ENCODE measurements at places on chromosomes 6 and 20. TPM values are rescaled to one million over a fixed set of nuclear protein-coding genes. Genes with fewer than 3 reads are reported as not detected.

GRCh38 chr20:19648024-19648423 lies 110.0 kb upstream of the RIN2 start:
- no peak for DNase-seq

DNA sequence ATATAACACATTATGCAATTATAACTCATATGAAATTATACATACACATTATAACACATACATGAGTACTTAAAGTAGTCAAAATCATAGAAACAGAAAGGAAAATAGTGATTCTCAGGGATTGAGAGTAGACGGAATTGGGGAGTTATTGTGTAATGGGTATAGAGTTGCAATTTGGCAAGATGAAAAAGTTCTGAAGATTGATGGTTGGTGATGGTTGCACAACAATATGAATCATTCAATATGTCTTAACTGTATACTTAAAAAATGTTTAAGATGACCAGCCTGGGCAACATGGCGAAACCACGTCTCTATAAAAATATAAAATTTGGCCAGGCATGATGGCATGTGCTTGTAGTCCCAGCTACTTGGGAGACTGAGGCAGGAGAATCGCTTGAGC lies 372.7 kb downstream of the CDKAL1 start:
- DNase-seq = no peak

Gene CDSN
- not detected for total RNA-seq

DNA sequence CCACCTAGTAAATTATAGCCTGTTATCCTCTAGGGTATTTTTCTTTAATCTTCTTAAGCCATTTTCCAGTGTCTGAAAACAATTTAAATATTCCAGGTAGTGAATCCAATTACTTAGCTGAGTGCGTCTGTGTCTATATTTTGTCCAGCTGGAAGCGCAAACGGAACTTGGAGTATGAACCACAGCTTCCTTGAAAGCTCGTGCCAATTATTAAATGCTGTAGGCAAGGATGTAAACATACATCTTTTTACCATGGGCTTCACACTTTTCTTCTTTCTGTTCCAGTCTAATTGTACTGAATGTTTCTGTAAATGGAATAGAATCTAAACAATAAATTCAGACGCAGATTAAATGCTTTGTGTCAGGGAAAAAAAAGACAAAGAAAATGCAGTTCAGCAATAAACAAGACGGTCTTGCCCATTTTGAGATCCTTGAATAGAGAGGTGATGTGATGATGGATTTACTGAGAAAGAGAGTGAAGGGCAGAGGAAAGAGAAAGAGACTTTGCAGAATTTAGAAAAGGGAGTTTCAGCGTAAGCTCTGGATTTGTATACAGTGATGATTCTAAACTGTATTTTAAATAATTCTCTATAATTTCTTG lies 1.9 kb downstream of the PLCB1 start:
- no peak for DNase-seq

DNA sequence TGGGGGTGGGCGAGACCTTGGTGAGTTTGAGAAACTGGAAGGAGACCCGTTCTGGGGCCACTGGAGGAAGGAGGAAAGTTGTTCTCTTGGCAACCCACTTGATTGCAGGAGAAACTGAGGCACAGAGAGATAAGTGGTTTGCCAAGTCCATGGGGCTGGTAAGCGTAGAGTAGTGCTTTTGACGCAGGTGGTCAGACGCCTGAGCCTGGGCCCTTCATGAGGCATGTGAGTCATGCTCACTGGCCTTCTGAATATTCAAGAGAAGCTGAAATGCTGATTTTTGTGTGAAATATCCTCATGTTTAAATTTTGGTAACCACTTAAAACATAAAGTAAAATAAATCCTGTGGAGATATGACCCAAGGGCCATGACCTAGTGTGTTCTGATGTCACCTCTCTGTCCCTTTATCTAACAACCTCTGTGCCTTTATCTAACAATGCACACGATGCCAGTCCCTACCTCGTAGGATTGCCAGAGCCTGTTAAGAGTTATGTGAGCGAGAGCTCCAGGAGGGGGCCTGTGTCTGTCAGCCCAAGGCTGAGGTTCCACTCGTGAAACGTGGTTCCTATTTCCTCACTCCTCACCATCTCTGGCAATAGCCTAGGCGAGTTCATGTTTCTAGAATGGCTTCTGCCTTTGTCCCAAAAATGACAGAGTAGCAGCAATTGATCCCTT lies 32.8 kb upstream of the PMEPA1 start:
- DNase-seq = peak; percentile 11

GRCh38 chr6:155317186-155317585 lies 2.9 kb upstream of the TFB1M start:
- DNase-seq = no peak

GRCh38 chr20:39861381-39861780 lies 827.7 kb downstream of the MAFB start:
- DNase-seq = no peak

DNA sequence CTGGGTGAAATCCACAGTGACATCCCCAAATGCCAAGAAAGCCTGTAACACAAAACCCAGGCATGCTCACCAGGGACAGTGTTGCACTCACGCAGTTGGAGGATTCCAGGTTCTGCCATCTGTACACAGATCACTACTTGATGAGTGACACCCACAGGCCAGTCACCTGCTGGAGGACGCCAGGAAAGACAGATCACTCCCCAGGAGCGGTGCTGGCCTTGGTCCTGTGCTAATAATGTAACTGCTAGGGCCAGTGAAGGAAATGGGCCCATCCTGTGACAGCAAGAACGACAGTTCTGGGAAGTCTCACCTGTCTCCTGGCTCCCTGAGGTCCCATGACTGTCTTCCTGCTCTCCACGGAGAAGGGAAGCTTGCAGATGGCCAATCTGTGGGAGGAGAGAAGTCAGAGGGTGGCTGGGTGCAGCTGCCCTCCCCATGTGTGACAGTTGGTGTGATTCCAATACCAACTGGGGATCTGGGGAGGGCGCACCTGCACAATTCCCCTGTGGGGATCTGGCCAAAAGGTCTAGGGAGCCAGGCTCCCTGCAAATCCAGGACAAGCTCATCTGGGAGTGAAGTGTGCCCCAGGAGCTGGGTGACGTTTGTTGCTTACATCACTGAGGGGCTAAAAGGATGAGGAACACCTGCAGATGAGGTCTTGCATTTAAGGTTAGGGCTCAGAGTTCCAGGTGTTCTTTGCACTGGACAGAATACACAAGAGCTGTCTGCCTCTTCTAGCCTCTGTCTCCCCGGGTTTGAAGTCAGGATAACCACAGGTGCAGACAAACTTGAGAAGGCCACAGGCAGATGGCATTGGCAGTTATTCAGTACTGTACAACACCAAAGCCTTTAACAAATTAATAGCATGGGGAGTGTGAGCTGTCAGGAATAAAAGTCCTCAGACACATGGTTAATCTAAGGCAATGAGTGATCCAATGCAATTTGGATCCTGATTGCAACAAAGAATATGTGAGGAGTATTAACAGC lies 10.3 kb downstream of the ZNF337 start:
- no peak for DNase-seq

DNA sequence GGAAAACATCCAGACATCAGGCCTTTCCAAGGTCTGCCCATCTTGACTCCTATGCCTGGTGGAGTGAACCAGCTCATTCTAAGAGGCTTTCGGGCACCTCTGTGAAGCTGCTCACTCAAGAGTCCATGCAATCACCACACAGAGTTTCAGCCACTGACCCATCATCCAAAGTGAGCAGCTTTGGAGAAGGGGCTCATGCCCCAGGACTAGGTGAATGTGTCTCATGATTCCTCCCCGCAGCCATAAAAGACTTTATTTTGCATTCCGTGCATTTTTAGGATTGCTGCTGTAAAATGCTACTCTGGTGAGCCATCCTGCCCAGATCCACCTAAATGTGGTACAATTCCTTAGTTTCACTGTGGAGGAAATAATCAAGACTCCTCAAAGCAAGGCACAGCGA lies 44.5 kb upstream of the EZR start:
- DNase-seq = no peak

DNA sequence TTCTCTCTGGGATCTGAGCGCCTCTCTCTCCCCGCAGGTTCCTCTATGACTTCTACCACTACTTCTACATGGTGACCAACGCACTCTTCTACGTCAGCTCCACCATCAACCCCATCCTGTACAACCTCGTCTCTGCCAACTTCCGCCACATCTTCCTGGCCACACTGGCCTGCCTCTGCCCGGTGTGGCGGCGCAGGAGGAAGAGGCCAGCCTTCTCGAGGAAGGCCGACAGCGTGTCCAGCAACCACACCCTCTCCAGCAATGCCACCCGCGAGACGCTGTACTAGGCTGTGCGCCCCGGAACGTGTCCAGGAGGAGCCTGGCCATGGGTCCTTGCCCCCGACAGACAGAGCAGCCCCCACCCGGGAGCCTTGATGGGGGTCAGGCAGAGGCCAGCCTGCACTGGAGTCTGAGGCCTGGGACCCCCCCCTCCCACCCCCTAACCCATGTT lies 36.3 kb upstream of the MRGBP start:
- no peak for DNase-seq

- no peak for DNase-seq
These were observed 30.1 kb downstream of the POU3F2 start for GRCh38 chr6:98864497-98864896.

Gene HLA-DMB
- total RNA-seq = 25.3 TPM

GRCh38 chr6:63475707-63476106 lies 96.6 kb upstream of the LOC128125822 start:
- no peak for DNase-seq

DNA sequence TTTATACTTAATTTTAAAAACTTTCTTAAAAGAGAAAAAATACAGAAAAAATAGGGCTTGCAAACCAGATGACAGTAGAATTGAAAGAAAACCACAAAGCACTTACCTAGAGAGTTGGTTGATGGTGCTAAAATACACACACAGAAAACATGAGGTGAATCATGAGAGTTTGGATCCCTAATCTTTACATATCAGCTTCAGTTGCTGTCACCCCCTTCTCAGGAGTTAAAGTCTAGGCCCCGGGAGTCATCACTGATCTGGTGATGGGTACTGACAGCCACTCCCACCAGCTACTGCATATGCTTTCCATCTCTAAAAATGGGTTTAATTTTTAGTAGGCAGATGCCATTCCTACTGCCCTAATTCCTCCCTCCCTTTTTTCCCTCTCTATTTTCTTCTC lies 16.7 kb downstream of the TSBP1 start:
- DNase-seq = no peak

Gene WFDC5
- not detected for total RNA-seq

Gene THEMIS
- 0.41 TPM for total RNA-seq

Gene TRIM40
- not detected for total RNA-seq

DNA sequence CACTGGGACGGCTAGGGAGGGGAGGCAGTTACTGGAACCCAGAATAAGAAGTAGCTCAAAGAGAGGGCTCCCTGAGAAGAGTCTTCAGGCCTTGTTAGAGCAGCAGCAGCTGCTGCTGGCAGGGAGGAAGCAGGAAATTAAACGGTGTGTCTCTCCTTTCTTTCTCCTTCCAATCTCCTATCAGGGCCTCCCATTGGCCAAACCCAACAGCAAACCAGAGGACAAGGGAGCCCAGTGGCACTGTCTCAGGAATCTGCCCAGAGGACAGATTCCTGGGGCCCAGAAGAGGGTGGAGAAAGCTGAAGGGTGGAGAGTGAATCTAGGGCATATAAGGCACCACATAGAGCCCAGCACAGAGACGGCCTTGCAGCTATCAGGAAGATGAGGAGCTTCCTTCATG lies 10.2 kb downstream of the BTN3A1 start:
- no peak for DNase-seq

DNA sequence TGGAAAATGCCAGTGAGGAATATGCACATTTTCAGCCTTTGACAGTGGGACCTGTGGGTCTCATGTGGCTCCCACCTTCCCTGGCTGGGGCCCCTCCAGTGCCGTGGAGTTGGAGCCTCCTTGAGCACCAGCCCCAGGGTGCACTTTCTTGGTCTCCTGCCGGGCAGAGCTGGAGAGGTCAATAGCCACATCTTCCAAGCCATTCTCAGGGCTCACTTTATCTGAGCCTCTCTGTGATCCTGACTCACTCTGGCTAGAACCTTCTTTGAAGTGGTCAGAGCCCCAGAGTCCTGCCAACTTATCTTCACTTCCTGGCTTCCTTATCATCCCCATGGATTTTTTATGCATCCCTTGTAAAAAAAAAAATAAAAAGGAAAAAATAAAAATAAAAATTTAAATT lies 5.7 kb downstream of the VSX1 start:
- DNase-seq = no peak

DNA sequence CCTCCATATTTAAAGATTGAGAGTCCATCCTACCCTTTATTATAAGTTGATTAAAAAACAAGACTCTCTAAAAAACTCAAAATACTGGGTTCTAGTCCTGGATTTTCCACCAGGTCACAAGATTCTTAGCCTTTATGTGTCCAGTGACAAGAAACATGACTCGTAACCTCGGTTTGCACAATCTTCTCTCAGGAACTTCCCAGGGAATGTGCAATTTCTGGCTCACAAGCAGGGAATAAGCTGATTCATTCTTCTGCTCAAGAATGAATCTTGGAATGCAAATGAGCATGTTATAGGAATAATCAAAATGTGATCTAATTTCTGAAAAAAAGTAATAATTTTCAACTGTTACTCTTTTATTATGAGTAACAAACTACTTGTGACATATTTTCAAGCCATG lies 45.1 kb downstream of the OGFRL1 start:
- DNase-seq = peak; percentile 62

- DNase-seq = no peak
These were observed 13.3 kb upstream of the SLC2A12 start for GRCh38 chr6:134065706-134066105.

DNA sequence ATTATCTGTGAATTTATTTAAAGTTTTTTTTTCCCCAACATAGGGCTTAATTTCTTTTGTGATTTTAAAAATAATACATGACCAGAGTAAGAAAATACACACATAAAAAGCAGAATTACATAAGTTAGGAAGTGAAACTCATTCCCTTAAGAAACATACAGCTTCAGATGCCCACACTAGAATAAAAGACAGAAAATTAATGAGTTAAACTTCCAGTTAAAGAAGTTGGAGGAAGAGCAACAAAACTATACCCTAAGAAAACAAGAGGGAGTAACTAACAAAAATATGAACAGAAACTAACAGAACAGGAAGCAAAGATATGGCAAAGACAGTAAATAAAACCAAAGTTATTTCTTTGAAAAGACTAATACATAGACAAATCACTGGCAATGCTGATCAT lies 107.6 kb upstream of the CEP85L start:
- no peak for DNase-seq

Gene NKX2-4
- not detected for total RNA-seq

DNA sequence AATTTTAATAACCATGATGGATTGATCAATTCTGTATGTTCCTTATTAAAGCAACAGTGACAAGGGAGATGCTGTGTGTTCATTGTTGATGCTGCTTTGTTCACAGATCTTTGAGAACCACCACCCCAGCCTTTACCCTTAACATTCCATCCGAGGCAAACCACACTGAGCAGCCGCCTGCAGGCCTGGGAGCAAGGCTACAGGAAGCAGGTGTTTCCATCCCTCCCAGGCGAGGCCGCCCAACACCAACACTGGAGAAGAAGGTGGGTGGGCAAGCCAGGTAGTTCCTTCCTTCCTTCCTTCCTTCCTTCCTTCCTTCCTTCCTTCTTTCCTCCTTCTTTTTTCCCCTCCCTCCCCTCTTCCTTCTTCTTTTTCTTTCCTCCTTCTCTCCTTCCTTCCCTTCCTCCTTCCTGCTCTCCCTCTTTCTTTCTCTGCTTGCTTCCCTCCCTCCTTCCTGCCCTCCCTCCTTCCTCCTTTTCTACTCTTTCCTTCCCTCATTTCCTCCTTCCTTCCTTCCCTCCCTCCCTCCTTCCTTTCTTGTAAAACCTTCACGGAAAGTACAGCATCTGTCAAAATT lies 13.7 kb downstream of the TTLL2 start:
- DNase-seq = no peak

Measured in sigmoid colon (tissue), 7 donors.